ENCODE measurements at places on chromosomes 12 and 14.

GRCh38 chr12:32885831-32886230, 10.7 kb downstream of the PKP2 start:
- DNase-seq: no peak

DNA sequence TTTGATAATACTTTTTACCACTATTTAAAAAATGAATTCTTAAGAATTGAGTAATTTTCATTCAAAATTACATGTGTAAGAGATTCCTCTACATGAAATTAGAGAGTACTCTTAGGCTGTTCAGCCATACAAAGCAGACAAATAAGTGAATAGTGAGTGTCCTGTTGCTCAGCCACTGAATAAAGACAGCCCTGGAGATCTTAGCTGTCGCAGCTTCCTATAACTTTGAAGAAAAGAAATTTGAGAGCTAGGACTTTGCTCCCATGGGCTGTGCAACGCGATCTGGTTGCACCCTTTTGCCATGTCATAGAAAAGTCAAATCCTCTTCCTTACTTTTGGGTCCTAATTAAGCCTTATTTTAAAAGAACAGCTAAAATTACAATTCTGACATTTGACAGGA, 40.9 kb upstream of the LRIG3 start:
- DNase-seq: no peak

DNA sequence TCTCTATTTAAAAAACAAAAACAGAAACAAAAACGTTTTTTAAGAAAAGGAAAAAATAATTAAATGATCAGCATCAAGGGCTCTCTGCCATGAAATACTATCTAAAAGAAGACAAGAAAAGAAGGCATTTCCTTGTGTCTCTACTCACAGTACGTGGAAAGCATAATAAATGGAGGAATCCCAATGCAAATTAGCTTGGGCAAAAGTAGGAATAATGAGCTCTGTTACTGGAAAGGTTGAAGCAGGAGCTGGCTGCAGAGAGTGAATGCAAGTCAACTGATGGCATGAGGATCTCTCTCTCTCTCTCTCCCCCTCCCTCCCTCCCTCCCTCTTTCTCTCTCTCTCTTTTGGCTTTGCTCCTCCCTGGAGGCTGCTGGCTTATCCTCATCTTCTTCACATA, 85.9 kb downstream of the TBX3 start:
- DNase-seq: no peak

- DNase-seq: peak; percentile 92
Observed at GRCh38 chr14:91078095-91078737, 17.8 kb upstream of the RPS6KA5 start.

DNA sequence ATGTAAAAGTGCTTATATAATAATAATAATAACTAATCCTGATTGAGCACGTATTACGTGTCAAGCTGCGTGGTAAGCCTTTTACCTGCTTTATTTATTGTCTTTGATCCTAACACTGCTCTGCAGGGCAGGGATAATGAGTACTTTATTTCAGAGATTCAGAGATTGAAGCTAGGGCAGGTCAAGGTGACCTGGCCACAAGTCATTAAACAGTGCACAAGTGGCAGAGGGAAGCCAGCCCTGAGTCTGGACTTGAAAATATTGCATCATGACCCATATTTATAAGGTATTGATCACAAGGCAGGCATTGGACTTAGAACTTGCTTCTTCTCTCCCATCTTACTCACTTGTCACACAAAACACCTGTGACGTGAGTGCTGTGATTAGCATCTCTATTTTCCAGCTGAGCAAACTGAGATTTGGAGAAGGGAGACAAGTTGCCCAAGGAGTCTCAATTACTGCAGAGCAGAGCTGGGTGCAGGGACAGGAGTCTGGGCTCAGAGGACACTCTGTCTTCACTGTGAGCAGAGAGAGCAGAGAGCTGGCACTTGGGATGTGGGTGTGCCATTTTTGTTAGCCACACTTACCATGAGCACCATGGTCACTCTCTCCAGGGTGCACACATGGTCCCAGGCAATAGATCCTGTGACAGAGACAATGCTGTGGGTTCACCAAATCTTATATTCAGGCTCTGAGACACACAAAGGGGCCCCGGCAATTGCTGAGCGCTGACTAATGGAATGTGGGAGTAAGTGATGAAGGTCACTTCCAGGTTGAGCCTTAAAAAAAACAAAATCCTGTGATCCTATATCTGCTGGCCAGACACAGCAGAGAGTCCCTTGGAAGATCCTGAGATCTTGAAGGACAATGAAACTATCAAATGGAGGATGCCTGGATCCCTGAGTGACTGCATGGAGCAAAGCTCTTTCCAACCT, 113.2 kb upstream of the MED13L start:
- no peak for DNase-seq

DNA sequence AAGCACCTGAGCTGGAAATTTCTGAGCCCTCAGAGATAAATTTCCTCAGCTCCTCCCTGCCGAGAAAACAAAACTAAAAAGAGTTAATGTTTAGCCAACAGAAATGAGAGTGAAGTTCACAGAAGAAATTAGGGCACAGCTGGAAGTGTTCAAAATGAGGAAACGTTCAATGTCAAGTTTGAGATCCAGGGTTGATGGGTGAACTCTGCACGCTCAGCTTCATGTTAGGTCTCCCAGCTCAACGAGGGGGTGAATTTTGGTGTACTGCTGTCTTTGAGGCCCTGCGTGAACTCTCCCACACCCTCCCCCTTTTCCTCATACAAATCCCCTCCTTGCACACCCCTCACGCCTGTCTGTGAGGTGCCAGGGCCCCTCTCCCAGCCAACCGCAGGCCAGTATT, 13.3 kb upstream of the OAS3 start:
- DNase-seq: no peak

DNA sequence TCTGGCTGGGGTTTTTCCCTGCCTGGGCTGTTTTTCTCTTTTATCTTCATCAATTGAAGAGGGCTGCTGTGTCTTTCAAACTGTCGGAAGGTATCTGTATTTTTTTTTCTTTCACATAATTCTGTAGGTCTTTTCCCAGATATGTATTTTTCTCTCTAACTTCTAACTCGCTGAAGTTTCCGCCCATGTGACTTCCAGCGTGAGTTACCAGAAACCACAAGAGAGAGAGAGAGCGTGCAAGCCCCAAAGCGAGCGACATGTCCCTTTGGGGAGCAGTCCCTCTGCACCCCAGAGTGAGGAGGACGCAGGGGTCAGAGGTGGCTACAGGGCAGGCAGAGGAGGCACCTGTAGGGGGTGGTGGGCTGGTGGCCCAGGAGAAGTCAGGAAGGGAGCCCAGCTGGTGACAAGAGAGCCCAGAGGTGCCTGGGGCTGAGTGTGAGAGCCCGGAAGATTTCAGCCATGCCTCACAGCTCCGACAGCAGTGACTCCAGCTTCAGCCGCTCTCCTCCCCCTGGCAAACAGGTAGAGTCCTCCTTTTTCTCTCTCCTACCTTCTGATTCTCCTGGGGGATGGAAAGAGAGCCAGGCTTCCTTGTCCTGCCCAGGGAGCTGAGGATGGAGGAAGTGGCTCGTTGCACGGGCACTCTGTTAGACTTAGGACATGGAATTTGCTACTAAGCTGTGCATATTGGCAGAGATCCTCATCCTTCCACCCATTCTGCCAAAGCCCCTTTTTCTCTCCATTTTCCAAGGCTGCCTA, at the start of gene BATF:
TSS of gene BATF (plus strand) at position 246 of the 759 bp plus-strand sequence. CDS start at position 460, 214 bp downstream.
- peak; percentile 66 for DNase-seq

- DNase-seq: no peak
Observed at GRCh38 chr12:3256103-3256631, 179.0 kb downstream of the TSPAN9 start.

DNA sequence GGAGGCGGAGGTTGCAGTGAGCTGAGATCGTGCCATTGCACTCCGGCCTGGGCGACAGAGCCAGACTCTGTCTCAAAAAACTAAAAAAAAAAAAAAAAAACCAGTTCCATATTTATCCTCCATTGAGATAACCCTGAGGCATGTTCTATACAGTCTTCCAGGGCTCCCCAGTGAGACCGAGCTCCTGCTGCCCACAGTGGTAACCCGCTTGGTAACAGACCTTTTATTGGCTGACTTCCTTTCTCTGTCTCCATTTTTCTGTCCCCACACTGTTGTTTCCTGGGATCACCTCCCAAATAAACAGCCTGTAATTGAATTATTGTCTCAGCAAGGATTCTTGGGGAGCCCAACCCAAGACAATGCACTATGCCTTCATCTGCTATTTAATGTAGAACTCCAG, 42.8 kb upstream of the BICDL1 start:
- no peak for DNase-seq

DNA sequence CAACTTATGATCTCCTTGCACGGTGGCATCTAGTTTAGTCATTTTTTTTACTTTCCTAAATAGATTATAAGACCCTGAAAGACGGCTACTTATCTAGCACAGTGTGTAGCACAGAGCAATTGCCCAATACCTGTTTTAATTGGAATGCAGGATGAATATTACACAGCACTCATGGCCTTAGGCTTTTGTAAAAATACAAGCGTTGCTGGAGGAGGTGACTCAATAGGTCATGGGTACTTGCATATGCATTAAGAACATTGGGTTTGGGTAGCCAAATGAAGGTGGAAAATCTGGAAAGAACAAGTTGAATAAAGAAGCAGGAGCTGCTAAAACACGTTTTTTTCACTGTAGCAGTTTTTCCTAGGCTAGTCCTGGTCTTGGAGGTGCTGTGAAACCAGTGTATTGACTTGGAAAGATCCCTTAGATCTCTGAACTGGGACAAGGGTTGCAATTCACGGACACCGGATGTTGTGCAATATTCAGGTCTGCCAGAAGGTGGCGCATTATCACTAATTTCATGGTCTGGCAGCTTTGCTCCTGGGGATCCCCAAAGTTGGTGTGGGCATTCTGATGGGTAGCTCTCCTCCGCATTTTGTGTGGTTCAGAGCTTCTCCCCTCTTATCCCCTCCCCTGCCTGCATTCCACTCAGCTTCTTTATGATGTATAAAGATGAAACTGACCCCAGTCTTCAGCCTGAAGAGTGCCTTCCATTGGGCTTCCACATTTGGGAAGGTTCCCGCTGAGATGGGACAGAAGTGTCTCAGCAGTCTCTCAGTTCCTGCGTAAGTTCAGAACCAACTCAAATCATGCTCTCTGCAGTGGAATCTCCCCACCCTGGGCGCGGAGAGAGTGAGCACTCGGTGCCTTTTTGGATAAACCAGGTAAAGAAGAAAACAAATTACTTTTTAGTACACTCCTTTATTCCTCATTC, 278.3 kb downstream of the NRXN3 start:
- peak; percentile 33 for DNase-seq

GRCh38 chr12:67655829-67656228, 7.3 kb downstream of the DYRK2 start:
- DNase-seq: no peak

DNA sequence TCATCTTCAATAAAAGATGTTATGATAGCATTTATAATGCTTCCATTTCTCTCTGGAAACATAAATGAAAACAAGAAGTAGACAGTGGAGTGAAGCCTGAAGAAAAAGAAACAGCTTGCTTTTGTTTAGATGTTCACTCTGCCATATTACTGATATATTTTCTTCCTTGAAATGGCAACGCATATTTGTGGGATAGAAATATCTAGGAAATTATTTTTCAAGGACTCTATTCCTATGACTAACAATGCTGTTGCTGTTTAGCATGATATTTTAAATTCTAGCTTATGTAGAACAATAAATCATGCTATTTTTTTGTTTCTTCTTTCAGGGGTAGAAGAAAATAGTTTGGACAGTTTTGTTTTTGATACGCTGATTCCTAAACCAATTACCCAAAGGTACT, 359.0 kb downstream of the NAV3 start:
- no peak for DNase-seq

- DNase-seq: no peak
Observed at GRCh38 chr12:1058423-1058822, 67.4 kb downstream of the ERC1 start.

DNA sequence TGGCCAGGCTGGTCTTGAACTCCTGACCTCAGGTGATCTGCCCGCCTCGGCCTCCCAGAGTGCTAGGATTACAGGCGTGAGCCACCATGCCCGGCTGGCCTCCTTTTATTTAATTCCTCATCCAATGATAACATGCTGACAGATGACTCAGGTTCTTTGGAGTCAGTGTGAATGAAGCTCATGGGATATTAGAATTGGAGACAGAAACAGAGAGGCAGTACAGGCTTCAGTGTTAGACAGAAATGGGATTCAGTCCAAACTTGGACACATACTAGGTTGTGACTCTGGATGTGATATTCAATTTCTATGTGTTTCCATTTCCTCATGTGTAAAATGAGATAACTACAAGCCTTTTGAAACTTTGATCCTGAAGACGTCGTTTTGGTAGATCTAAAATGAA, 47.3 kb downstream of the PDE3A start:
- no peak for DNase-seq

DNA sequence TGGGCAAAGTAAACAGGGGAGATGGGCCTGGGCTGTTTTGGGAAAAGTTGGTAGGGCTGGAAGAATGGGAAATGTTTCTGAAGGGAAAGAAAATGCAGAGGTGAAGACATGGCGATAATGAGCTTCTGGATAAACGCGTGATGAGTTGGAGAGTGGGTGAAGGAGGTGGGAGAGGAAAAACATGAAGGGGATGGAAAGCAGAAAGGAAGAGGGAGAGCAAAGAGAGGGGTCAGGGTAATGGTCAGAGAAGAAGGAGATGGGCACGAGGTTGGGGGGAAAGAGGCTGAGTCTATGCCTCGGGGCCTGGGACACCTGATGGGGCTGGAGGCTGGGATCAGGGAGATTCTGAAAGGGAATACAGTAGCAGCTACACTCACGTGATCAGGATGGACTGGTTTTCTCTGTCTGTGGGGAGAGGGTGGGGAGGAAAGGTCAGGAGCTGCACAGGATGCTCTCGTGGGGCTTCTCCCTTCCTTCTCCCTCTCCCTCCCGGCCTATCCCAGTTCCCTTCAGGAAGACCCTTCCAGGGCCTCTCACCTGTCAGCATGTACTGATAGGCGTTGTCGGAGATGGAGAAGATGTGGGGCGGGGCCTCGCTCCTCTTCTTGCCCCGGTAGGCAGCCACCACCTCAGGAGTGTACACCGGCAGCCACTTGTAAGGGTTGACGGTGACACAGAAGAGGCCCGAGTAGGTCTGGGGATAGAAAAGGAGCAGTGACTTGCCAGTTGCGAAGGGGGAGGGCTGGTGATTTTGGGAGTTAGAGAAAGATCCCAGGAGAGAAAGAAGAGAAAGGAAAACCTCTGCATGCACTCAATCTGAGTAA, 3.1 kb downstream of the MYH7 start:
- DNase-seq: no peak

- DNase-seq: no peak
Observed at GRCh38 chr14:25537846-25538455, 488.0 kb upstream of the STXBP6 start.

DNA sequence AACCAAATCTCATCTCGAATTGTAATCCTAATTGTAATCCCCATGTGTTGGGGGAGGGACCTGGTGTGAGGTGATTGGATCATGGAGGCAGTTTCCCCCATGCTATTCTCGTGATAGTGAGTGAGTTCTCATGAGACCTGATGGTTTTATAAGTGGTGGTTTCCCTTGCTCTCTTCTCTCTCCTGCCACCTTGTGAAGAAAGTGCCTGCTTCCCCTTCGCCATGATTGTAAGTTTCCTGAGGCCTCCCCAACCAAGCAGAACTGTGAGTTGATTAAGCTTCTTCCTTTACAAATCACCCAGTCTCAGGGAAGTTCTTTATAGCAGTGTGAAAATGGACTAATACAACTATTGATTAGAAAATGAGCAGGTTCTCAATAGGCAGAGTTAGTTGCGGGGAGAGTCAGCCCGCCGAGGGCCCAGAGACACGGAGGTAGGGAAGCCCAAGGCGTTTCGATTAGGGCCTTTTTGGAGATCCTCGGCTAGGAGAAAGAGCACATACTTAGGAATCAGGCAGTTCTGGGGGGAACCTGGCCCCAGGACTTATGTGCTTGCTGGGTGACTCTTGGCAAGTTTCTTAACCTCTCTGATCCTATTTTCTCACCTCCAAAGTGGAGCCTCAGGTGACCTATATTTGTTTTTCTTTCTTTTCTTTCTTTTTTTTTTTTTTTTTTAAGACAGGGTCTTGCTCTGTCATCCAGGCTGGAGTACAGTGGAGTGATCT, 65.7 kb downstream of the MVK start:
- no peak for DNase-seq
